ENCODE measurements at places on chromosomes 4 and X. TPM values are rescaled to one million over a fixed set of nuclear protein-coding genes. Genes with fewer than 3 reads are reported as not detected.

DNA sequence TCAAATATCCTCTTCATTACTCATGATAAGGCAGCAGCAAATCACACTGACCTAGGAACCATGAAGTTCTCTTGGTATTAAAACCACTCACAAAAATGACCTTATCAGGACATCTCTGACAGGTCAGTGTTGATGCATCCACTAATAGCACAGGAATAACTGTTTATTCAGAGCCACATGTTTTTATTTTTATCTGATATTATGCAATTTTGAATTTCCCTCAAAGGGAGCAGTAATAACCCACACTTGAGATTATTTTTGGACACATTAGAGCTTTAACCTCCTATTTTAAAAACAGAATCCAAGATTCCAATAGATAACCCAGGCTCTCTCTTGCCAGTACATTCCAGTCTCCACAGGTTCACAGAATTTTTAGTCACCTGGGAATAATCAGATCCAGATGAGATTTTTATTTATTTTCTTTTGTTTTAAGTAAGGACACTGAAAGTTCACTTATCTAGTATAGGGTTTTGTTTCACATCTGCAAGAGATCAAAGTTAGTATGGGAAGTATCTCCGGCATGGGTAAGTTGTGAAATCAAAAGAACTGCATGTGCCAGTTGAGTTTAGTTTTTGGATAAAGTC lies 36.3 kb upstream of the MYOZ2 start:
- H3K27me3 ChIP-seq, result peaks cover 10% of the 10 kb centered on the region
- H3K4me3 ChIP-seq, result no peak overlapping the region
- DNase-seq, result no peak
- H3K27ac ChIP-seq, result no peak overlapping the region
- H3K4me1 ChIP-seq, result peaks cover 5% of the 10 kb centered on the region

DNA sequence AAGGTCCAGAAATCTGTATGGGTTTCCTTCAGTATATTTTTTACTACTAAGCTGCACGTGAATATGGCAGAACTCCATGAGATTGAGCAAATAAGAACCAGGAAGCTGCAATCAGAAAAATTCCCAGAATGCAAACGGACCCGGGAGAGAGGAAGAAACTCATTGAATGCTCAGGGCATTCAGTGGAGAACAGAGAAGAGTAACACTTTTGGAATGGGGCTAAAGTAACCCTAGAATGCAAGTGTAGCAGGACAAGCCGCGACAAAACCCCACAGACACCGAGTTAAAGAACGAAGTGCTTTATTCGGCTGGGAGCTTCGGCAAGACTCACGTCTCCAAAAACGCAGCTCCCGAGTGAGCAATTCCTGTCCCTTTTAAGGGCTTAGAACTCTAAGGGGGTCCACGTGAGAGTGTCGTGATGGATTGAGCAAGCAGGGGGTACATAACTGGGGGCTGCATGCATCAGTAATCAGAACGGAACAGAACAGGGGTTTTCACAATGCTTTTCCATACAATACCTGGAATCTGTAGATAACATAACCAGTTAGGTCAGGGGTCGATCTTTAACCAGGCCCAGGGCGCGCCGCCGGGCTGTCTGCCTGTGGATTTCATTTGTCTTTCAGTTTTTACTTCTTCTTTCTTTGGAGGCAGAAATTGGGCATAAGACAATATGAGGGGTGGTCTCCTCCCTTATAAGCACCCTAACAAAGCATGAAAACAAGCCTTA lies 56.4 kb downstream of the RAB28 start:
- peaks cover 24% of the 10 kb centered on the region for H3K36me3 ChIP-seq
- peaks cover 4% of the 10 kb centered on the region for H3K4me1 ChIP-seq
- no peak overlapping the region for H3K27ac ChIP-seq
- no peaks in the 10 kb centered on the region for H3K27me3 ChIP-seq

DNA sequence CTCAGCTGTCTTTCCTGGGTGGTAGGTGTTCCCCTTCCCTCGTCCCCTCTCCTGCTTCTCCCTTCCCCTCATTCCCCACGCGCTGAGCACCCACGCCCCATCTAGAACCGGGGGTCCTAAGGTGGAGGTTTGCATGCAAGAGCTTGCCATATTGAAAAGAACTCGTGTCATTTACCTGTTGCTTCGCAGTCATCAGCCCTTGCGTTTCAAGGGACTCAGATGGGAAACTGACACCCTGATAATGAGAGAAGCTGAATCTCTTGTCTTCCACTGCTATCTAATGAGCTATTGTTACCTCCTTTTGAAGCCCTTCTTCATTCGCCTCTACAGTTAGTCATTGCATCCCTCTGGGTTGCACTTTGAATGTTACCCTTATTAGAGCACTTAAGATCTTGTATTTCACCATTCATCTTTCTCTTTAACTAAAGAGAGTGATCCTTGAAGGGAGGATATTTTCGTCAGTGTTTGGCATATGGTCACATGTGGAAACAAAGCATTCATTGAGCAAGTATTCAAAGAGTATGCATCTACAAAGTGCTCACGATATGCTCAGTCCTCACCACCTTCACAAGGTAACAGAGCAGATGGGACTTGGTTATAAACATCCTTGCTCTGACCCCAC lies 25.7 kb downstream of the ARL9 start:
- H3K4me1 ChIP-seq, result peaks cover 4% of the 10 kb centered on the region
- H3K4me3 ChIP-seq, result no peak overlapping the region
- no peak overlapping the region for H3K27ac ChIP-seq
- peaks cover 8% of the 10 kb centered on the region for H3K27me3 ChIP-seq
- no peak for DNase-seq
- H3K36me3 ChIP-seq, result no peaks in the 10 kb centered on the region

GRCh38 chr4:115834441-115834840 lies 721.0 kb upstream of the NDST4 start:
- DNase-seq, result no peak
- H3K27ac ChIP-seq, result no peak overlapping the region
- no peak overlapping the region for H3K4me3 ChIP-seq

DNA sequence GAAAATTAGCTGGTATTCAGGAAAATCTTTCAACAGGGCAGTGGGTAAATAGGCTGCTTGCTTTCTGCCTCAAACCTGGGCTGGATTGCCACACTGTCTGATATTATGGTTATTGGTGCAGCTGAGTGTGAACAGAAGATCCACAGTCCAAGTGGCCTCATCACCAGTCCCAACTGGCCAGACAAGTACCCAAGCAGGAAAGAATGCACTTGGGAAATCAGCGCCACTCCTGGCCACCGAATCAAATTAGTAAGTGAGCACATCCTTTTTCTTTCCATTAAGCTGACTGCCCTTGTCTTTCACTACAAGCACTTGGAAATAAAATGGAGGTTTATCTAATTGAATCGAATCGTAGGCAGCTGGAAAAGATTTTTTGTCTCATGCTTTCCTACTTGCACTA lies 204.7 kb downstream of the TLL1 start:
- H3K4me3 ChIP-seq, result no peak overlapping the region
- H3K27me3 ChIP-seq, result no peaks in the 10 kb centered on the region

- no peak overlapping the region for H3K4me3 ChIP-seq
- H3K36me3 ChIP-seq, result no peaks in the 10 kb centered on the region
- no peaks in the 10 kb centered on the region for H3K27me3 ChIP-seq
- no peaks in the 10 kb centered on the region for H3K4me1 ChIP-seq
Measured at GRCh38 chr4:2977211-2978088, 14.1 kb downstream of the GRK4 start.

GRCh38 chrX:150605603-150606002 lies 37.2 kb downstream of the MTM1 start:
- H3K4me3 ChIP-seq, result no peak overlapping the region
- peaks cover 14% of the 10 kb centered on the region for H3K4me1 ChIP-seq
- no peak for DNase-seq

DNA sequence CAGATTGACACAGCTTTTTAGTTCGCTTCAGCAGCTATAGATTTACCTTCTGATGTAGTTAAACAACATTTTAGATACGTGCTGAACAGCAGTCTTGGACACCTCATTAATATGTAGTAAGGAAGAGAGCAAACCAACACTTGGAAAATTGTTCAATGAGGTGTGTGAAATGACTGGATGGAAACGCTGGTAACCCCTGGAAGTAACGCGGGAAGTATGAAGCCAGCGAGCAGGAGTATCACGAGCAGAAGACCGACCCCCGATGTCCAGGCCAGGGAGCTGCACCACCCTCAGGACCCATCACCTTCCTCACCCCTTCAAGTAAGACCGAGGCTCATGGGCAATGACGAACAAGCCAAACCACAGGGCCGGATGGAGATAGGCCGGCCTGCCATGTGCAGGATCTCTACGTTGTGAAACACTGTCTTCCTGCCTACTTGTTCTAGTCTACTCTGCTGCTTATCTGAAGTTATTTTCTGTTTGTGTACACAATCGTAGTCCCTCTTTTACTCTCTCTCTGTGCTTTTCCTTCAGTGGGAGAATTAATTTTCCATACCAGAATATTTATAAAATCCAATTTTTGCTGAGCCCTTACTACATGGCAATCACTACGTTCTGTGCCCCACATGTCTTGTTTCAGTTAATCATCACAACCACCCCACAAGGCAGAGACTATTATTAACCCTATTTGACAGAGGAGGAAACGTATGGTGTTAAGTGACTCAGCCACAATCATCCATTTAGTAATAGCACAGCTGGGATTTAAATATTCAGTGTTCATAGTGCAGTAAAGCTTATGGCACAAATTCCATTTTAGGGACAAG lies 221.7 kb downstream of the APBB2 start:
- peaks cover 2% of the 10 kb centered on the region for H3K4me1 ChIP-seq
- H3K4me3 ChIP-seq, result no peak overlapping the region
- H3K36me3 ChIP-seq, result no peaks in the 10 kb centered on the region
- H3K27ac ChIP-seq, result no peak overlapping the region
- peaks cover 4% of the 10 kb centered on the region for H3K27me3 ChIP-seq

DNA sequence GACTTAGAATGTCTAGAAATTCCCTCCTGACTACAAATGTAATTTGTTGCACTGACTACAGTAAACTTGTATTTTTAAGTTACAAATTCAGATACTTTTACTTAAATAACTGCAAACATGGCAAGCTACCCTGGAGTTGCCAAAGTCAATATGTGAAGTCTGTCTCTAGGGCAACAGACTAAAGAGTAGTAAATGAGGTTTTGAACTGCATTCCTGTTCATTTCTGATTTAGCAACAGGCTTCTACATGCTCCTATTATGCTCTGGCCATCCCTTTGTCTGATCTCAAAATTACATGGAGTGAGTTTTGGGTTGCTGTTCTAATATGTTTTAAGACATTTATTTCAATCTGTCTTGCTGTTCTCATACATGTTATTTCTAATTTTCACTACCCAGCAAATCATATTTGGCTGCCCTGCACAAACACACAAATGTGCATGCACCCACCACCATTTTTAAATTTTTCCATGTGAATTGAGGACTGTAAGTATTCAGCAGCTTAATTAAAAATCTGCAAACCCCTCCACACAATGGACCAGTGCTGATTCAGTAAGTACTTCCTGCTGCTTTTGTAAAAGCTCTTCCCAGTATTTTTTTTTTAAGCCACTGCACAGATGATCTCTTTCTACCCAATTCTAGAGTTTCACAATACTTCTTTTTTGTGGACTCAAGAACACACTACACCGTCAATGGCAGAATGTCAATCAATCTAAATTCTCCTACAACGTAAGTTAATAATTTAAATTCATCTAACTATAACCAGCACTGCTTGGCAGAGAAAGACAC lies 26.7 kb downstream of the SH3RF1 start:
- H3K36me3 ChIP-seq, result no peaks in the 10 kb centered on the region
- DNase-seq, result no peak
- no peaks in the 10 kb centered on the region for H3K4me1 ChIP-seq
- H3K27ac ChIP-seq, result no peak overlapping the region
- H3K4me3 ChIP-seq, result no peak overlapping the region

The MID1IP1 gene
- total RNA-seq, result 84.8 TPM

The CXCL13 gene
- 3.0 TPM for total RNA-seq

The CT45A10 gene
- total RNA-seq, result not detected

The JAKMIP1 gene
- total RNA-seq, result 17.7 TPM

The CXXC4 gene
- total RNA-seq, result not detected

The CYTL1 gene
- total RNA-seq, result not detected

The TMEM31 gene
- total RNA-seq, result 0.44 TPM
